CD4-positive, alpha-beta T cell treated with Interleukin-10 for 1 hour (primary cell): ENCODE measurements at places on chromosomes 16 and 17.

DNA sequence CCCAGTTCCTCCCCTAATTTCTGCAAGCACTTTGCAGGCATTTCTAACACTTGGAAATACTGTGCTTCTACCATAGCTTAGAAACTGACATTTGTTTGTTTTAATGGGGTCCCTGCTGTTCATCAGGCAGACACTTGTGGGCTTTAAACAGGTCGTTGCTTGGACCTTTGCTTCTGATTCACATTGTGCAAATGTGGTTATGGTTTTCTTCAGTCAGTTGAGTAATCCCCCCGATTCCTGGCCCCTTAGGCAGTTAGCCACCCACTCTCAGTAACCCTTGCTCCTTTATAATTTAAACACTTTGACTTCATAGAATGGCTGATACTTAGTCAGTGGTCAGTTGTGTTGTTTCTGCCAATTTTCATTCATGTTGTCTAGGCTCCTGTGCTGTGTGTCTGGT, 39.4 kb downstream of the SLC47A1 start:
- no peak for DNase-seq

DNA sequence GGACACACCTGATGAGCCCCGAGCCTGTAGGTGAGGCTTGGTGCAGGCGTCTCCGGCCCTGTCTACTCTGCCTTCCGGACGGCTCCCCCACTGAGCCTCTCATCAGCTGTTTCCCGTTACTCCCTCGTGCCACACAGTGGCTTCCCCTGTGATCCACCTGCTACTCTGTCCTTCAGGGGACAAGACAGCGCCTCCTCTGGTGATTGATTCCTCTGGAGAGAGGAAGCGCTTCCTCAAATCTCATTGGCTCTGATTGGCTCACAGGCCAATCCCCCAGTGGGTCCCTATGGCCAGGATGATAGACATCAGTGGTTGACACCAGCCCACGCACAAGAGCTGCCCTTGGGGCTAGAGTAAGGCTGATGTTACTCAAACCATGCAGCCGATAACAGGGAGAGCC, 24.0 kb downstream of the RNF213 start:
- DNase-seq, result no peak

- no peak for DNase-seq
Measured at GRCh38 chr17:48559840-48560817, 15.2 kb upstream of the HOXB2 start.

DNA sequence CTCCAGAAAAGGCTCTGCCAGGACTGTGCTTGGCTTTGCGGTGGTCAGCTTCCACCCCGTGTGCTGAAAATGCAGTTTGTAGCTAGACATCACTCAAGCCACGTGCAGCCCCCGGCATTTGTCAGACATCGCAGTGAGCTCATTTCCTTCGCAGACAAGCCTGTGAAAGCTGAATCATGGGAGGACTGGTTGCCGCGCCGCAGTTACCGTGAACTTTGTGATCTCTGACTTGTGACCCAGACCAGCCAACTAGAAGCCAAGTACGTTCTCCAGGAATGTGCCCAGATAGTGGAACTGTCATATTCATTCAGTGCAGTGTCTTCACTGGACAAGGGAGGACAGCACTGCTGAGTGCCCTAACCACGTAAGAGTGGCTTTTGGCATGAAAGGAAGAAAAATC, 58.1 kb downstream of the NDE1 start:
- DNase-seq, result no peak

- no peak for DNase-seq
Measured at GRCh38 chr17:51921500-51921899, 237.0 kb downstream of the CA10 start.

GRCh38 chr17:79781012-79781650, 3.2 kb downstream of the CBX2 start:
- no peak for DNase-seq

GRCh38 chr17:57425431-57425830, 169.1 kb downstream of the MSI2 start:
- no peak for DNase-seq

- DNase-seq, result peak; percentile 89
Measured at GRCh38 chr16:28935924-28936783, 4.4 kb downstream of the CD19 start.
